ENCODE measurements at places on chromosomes 3 and 15.

DNA sequence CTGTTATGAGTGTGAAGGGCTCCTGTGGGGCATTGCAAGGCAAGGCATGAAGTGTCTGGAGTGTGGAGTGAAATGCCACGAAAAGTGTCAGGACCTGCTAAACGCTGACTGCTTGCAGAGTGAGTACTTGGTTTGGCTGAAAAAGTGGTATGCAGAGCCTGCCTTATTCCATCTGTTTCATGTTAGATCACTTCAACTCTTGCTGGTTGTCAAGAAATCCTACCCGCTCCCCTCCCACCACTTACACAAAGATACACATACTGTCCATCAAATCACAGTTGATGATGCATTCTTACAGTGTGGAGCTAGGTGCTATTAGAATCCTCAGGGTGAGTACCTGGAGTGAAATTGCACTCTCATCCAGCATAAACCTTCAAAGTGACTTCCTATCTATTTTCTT is 272.1 kb downstream of the UNC13C start:
- no peak for DNase-seq

GRCh38 chr15:91258415-91258759 is 158.3 kb downstream of the SV2B start:
- DNase-seq: no peak

DNA sequence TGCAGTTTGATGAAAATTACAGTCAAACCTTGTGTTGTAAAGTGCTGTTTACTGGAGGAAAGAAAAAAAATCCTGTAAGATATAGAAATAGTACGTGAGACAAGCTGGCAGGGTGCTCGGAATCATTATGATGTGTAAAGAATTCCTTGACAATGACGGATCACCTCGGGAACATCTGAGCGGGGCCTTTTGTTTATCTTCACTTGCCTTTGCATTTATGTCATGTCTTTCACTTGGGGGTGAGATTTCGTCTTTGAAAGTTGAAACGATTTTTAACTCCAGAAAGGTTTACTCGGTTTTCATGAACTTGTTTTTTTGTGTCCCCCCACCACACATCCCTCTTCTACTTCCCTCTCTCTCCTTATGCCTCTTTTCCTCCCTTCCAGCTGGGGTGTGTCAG is 128.3 kb upstream of the VEPH1 start:
- peak; percentile 10 for DNase-seq

GRCh38 chr3:14238356-14238755 is 59.7 kb downstream of the LSM3 start:
- no peak for DNase-seq

- DNase-seq: peak; percentile 98
These were observed 330.8 kb downstream of the TIGIT start for GRCh38 chr3:114624571-114625181.

DNA sequence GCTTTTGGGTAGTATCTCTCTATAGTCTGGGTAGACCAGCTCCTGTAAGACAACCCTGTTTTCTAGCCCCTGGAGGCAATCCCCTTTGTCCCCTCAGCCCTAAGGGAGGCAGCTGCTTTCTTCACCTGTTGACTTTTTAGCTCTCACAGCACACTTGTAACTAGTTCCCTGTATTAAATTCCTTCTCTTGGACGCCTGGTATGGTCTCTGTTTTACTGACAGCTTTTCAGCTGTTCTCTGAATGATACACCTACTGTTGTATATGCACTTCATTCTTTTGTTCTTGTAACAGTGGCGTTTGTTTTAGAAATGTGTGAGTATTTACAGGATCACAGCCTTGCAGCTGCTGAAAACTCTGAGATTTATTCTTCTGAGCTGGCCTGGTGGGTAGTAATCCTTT is 413.0 kb upstream of the RBMS3 start:
- no peak for DNase-seq

GRCh38 chr3:67386451-67386850 is 268.0 kb downstream of the SUCLG2 start:
- no peak for DNase-seq

DNA sequence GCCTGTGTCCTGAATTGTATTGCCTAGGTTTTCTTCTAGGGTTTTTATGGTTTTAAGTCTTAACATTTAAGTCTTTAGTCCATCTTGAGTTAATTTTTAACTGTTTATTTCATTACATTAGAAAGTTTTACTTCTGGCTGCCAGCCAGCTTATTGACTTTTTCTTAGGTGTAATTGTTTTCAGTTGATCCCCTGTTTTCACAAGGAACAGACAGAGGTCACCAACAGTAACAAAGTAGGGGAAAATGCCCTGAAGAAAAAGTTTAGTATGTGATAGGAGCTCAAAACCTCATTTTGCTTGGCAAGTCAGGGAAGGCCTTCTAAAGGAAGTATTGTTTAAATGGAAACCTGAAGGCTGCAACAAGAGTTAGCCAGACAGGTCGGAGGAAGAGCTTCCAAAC is 10.4 kb downstream of the WDR48 start:
- DNase-seq: no peak

DNA sequence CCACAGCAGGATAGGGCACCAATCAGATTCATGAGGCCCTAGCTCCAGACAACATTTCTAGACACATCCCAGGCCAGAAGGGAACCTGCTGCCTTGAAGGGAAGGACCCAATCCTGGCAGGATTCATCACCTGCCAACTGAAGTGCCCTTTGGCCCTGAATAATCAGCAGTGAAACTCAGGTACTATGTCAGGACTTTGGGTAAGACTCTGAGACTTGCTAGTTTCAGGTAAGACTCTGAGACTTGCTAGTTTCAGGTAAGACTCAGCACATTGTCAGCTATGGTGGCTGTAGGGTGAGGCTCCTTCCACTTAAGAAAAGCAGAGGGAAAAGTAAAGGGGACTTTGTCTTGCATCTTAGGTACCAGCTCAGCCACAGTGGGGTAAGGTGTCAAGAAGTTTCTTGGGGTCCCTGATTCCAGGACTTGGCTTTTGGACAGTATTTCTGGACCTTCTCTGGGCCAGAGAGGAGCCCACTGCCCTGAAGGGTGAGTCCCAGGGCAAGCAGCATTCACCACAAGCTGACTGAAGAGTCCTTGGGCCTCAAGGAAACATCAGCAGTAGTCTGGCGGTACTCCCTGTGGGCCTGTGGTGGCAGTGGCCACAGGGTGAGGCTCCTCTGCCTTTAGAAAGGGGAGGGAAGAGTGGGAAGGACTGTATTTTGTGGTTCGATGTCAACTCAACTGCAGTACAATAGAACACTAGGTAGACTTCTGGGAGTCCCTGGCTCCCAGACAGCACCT is 13.7 kb upstream of the COL8A1 start:
- no peak for DNase-seq

DNA sequence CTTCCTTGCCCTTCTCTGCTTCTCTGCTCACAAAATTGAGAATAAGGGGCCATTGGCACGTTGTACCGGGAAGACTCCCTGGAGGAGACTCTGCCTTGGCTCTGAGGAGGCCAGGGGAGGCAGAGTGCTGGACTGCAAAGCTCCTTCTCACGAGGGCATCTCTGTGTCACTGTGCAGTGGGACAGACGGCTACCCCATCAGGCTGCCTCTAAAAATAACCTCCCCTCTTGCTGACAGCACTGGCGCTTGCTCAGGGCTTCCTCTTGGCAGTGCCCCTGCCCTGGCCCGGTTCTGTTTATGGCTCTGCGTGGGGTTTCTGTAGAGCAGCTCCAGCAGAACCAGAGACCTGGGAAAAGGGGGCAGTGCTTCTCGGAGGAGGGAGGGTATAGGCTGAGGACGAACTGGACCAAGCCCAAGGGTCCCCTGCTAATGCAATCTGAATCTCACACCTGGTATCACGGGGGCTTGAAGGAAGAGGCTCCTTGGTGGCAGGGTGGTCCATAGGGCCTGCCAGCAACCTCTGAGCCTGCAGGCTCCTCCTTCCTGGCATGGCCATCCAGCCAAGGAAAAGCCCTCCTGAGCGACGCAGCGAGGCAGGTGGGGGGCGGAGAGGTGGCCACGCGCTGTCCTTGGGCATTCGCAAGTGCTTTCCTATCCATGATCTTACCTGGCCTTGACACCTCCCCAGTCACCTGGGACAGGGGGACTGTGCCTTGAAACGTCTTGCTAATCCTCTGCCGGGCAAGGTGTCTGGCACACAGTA is 63.3 kb upstream of the TLE3 start:
- DNase-seq: no peak
